ENCODE measurements at places on chromosomes 12 and 14. TPM values are rescaled to one million over a fixed set of nuclear protein-coding genes. Genes with fewer than 3 reads are reported as not detected.
A peak's percentile ranks its signal among the peaks of the same experiment; 100 is the strongest.

GLS2 gene
- 0.91 TPM for total RNA-seq

MYH6 gene
- not detected for total RNA-seq

RIPK3 gene
- not detected for total RNA-seq

HELB gene
- 8.9 TPM for total RNA-seq

DNA sequence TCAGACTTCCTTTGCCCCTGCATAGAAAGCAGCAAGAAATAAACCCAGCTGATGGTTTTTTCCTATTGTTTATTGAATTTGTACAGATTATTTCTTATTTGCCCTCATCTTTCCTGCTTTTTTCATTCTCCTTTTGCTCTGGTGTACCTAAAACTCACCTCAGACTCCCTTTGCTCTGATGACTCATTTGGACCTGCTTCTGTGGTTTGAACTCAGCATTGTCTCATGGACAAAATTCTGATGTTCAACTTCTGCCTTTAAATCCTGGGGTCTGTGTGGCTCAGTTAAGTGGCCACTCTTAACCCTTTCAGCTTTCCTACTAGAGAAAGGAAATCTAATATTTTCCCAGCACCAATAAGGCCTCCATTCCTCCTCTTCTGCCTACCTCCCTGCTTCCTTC lies 3.5 kb upstream of the SENP1 start:
- peak overlapping the region; percentile 38 for H3K27ac ChIP-seq
- H3K27me3 ChIP-seq = peaks cover 4% of the 10 kb centered on the region
- H3K36me3 ChIP-seq = peaks cover 5% of the 10 kb centered on the region
- H3K4me1 ChIP-seq = peaks cover 3% of the 10 kb centered on the region
- no peak for DNase-seq

DNA sequence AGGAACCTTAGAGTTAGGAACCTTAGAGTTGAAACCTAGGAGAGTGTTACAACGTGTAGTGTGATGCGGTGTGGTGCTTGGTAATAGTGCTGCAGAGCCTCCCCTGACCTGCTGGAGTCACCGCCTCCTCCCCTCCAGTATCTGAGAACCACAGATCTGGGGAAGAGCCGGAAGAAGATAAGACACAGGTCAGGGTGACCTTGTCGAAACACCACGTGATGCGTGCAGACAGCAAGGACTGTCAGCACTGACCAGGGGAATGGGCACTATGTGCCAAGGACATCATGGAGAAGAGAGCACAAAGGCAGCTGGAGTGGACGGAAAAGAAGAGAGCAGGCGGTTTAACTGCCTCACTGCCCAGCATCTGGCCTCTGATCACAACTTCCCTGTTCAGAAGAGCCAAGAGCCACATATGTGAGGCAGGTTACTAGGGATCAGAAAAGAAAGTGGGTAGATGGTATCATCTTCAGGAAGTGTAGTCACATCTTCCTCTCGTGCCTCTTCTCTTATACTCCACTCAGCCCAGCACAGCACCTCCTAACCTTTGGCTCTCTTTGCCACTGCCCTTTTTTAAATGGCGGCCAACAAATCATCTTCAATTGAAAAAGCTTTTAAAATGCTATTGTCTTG lies 93.7 kb downstream of the TESC start:
- peak overlapping the region; percentile 31 for H3K4me3 ChIP-seq
- peaks cover 9% of the 10 kb centered on the region for H3K36me3 ChIP-seq
- DNase-seq = no peak
- peak overlapping the region; percentile 7 for H3K27ac ChIP-seq

GRCh38 chr14:88829188-88829587 lies 4.7 kb downstream of the TTC8 start:
- DNase-seq = no peak
- peak overlapping the region; percentile 21 for H3K4me3 ChIP-seq
- peaks cover 28% of the 10 kb centered on the region for H3K4me1 ChIP-seq
- H3K27me3 ChIP-seq = peaks cover under 1% of the 10 kb centered on the region

SLCO1B3 gene
- total RNA-seq = not detected

DNA sequence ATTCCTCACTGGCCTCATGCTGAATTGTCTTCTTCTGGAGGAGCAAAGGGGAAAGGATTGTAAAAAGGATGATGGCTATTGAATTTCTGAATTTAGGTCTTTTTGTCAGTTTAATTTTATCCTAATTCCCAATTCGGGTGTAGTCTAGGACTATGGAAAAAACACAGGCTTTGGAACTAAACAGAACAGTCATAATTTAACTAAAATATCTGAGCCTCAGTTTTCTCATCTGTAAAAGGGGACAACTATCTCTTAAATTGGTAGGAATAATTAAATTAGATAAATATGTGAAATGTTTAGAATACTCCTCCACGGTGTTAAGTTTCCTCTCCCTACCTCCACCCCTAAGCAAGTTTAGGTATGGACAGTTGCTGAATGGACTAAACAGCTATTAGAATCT lies 3.2 kb upstream of the SP1 start:
- H3K27me3 ChIP-seq = peaks cover 2% of the 10 kb centered on the region
- peaks cover 8% of the 10 kb centered on the region for H3K4me1 ChIP-seq
- H3K4me3 ChIP-seq = no peak overlapping the region
- H3K36me3 ChIP-seq = no peaks in the 10 kb centered on the region

- H3K27me3 ChIP-seq = peaks cover 2% of the 10 kb centered on the region
- no peak overlapping the region for H3K27ac ChIP-seq
- no peaks in the 10 kb centered on the region for H3K36me3 ChIP-seq
- H3K4me3 ChIP-seq = no peak overlapping the region
- peaks cover 27% of the 10 kb centered on the region for H3K4me1 ChIP-seq
Observed at GRCh38 chr12:51429700-51430099, 5.1 kb downstream of the SLC4A8 start.

DNA sequence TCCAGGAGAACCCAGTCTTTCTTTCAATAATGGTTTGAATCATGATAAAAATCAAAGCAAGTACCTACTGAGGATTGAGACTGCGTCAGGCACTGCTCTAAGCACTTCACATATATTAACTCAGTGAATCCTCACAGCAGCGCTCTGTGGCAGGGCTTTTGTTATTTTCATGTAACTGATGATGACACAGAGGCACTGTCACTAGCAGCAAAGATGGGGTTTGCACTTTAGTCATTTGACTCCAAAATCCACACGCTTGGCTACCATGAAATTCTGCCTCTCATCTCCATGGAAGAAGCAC lies 98.8 kb upstream of the GSC start:
- no peaks in the 10 kb centered on the region for H3K36me3 ChIP-seq
- H3K27me3 ChIP-seq = peaks cover 2% of the 10 kb centered on the region
- H3K4me1 ChIP-seq = no peaks in the 10 kb centered on the region
- no peak overlapping the region for H3K4me3 ChIP-seq

DNA sequence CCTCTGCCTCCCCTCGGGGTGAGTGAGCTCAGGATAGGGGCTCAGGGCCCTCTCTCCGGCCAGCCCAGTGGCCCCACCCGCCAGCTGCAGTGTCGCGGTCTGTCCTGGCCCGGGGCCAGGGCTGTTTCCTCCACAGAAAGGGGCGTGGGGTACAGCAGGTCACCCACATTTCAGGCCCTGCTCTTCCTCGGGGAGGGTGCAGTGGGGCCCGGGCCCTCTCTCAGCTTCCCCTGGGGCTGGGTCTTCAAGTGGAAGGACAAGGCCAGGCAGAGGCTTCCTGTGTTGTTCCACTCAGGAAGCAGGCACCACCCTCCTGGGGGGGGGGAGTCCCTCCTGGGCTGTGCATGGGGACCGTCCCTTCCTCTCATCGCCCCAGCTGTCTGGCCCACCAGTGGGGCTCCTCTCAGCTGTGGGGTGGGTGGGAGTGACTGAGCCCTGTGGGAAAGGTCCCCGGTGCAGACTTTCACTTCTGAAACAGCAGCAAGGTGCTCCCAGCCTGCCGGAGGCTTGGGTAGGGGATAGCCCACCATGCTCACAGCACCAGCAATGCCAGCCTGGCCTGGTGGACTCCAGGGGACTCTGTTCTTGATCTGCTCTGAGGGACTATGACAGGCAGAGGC lies 3.7 kb downstream of the GPR132 start:
- H3K27ac ChIP-seq = no peak overlapping the region
- no peak overlapping the region for H3K4me3 ChIP-seq
- DNase-seq = no peak
- H3K4me1 ChIP-seq = peaks cover 9% of the 10 kb centered on the region

DNA sequence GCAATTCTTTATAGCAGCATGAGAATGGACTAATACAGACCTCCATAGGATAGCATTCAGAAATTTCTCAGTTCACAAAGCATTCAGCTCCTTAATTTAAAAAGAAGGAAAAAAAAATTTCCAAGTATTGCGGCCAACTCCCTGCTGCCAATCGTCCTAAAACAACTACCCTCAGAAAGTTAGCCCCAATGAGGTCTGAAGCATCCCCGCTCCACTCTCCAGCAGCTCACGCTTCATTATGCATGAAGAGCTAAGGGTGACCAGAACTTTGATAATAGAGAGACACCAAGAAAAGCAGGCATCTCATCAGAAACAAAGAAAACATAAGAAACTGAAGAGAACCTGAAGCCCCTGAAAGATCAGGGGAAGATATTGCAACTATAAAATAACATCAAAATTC lies 172.8 kb upstream of the NUDT4 start:
- H3K4me1 ChIP-seq = no peaks in the 10 kb centered on the region
- no peak overlapping the region for H3K4me3 ChIP-seq
- H3K36me3 ChIP-seq = no peaks in the 10 kb centered on the region
- H3K27ac ChIP-seq = no peak overlapping the region
